Activated effector memory CD4-positive, alpha-beta T cell treated with anti-CD3 and anti-CD28 coated beads, Interleukin-2, amount 50 U/mL, for 16 hours (primary cell): ENCODE measurements at places on chromosomes 5 and 9.

DNA sequence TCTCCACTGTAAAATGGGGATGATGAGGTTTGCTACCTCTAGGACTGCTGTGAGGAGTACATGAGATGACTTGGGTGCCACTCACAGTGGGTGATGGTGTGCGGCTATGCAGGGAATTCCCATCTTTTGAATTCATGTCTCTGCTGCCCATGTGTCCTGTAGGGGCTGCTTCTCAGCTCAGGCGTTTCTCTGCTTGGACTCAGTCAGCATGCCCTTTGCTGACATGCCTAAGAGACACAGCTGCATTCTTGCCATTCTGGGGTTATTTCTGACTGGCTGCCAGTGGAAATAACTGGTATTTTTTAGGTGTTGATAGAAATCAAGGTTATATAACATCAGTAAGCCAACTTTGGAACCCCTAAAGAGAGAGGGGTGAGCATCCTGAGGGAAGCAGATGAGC, 24.3 kb upstream of the XPA start:
- DNase-seq, result no peak

DNA sequence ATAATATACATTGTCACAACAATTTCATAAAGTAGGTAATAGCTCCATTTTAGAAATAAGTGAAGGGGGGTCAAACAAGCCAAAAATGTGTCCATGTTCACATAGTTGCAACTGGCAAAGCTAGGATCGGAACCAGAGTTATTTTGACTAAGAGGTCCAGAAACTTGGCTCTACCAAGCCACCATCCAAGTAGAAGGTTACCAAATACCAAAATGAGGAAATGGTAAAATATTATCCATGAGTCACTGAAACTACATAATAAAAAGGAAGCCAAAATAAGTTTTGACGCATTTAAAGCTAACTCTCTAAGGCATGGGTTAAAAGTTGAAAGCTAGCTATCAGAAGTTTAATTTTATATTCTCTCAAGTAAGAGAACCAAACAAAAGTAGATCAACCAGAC, 886.9 kb upstream of the DMAC1 start:
- DNase-seq, result no peak

DNA sequence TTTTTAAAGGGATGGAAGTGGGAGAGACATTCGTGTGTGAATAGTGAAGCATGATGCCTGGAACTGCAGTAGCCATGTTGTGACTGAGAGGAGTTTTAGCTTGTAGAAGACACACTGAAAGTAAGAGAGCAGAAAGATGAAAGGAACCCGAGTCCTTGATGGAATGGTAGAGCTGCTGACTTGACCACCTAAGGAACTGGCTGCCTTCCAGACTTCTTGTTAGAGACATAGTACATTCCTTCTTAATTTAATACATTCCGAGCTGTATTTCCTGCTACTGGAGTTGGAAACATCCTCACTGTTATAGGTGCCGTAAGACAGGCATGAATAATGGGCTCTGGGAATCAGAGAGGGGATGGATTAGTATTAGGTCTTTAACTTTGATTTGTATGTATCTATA, 7.4 kb downstream of the CER1 start:
- DNase-seq, result no peak

- DNase-seq, result no peak
These were observed 158.3 kb upstream of the TSLP start for GRCh38 chr5:110913221-110913620.

DNA sequence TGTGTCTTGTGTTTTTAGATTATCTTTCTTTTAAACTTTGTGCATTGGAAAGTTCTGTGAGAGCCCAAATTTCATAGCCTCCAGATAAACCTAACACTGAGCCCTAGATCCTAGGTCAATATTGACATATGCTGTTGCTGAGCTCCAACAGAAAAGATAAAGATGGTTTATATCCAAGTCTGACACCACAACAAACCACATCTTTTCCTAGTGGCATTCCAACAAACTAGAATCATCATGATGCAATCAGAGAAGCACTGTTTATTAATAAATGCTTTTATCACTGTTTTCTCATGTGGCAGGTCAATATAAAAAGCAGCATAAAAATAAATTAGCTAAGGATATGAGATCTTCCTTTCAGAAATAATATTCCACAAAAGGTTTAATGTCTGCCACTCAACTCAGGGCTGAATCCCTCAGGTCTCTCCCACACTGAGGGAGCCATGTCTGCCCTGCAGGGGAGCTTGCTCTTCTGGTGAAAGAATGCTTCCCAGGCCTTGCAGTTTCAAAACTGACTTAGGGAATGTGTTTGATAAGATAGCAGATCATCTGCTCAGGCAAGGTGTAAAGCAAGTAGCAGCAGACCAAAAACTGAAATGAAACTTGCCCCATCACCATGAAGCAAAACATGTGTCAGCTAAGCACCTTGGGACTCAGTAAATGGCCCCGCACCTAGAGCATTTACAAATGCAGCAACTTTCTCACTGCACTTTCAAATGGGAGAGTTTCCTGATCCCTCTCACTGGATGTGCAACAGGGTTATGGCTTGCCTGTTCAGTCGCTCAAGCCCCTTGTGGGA, 493.0 kb downstream of the AGTPBP1 start:
- DNase-seq, result no peak

- DNase-seq, result no peak
These were observed 400.5 kb downstream of the ARRDC3 start for GRCh38 chr5:90982576-90982975.

GRCh38 chr5:171595401-171595800, 176.0 kb downstream of the FGF18 start:
- no peak for DNase-seq

DNA sequence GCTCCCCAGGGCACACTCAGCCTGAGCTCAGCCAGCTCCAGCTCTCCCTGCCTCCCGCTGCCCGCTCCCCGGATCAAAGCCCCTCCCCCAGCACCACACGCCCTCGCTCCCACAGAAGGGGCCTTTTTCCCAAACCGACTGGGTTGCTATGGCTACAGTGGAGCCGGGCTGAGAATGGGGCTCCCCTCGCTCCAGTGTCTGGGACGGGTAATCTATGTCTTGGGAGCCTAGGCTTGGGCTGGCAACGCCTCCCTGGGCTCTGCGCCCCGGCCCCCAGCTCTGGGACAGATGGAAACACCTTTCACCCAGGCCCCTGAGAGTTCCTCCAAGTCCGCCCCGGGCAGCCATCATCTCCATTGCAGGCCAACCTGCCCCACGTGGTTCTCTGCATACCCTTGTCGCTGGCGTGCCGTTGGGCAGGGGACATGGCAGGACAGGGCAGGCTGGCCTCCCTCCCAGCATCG, 29.6 kb downstream of the NOTCH1 start:
- no peak for DNase-seq

DNA sequence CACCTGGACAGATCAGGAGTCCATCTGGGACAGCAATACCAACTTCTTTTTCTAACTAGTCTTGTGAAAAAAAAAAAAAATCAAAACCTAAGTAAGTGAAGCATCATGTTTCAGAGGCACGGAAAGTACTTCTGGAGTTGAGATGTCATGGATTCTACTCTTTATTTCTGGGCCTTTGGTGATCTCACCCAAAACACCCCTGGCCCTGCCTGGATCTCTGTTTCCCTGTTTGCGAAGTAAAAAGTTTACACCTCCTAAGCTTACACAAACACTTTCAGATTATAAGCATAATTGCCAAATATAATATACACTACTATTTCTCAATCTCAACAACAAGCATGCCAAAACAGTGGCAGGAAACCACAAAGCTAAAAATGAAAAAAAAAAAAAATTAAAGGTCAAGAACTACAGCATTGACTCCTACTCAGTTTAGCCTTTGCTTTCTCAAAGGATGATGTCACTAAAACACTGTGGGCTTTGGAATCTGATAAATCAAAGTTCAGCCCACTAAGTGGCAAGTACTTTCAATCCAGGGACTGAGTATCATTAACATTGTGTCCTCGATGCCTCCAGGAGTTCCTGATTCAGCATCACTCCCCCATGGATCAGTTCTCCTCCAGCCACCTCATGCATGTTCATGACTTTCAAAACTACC, 291.9 kb downstream of the NFIB start:
- DNase-seq, result no peak

DNA sequence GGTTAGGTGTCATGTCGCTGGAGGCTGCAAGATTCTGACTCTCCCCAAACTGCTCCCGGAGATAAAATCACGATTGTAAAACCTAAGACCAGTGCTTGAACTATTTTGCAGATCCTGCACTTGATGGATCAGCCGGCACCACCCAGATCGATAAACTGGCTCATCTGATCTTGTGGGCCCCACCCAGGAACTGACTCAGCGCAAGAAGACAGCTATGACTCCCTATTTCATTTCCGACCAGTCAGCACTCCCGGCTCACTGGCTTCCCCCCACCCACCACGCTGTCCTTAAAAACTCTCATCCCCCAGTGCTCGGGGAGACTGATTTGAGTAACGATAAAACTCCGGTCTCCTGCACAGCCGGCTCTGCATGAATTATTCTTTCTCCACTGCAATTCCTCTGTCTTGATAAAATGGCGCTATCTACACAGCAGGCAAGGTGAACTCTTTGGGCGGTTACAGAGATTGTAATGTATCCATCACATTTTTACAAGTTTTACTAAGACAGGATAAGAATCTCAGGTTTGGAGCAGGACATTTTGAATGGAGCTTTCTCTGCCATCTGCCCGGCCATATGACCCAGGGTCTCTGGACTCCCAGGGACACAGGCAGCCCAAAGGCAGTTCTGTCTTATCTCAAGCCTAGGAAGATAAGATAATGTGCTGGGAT, 10.6 kb upstream of the PPP1R26 start:
- DNase-seq, result peak; percentile 88

DNA sequence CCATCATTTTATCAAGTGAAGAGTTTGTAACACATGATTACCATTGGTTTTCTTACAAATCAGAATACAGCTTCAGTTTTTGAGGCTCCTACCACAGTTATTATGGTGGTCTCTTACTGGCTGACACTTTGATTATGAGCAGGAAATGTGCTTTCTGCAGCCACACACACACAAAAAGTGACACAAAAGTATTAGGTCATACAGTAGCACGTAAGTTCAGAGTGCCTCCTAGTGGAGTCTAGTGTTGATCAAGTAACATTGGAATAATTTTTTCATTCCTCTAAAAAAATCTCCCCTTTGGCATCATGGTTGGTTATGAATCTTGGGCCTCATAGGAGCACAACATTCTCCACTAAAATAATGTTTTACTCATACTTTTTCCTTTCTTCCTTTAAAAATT, 37.6 kb downstream of the PAM start:
- no peak for DNase-seq

DNA sequence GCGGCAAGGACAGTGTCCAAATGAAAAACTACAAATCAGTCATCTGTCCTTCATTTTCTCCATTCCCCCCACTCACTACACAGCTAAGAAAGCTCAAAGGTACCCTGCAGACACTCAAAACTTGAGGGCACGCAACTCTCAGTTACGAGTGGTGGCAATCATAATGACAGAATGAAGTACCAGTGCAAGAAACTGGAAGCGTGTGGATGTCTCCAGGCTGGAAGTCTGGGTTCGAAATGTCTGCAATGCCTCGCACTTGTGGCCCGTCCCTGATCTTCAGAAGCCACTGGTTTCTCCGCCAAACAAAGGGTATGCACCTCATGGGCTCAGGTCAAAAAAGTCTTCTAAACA, 597 bp upstream of the CENPH start:
- no peak for DNase-seq

DNA sequence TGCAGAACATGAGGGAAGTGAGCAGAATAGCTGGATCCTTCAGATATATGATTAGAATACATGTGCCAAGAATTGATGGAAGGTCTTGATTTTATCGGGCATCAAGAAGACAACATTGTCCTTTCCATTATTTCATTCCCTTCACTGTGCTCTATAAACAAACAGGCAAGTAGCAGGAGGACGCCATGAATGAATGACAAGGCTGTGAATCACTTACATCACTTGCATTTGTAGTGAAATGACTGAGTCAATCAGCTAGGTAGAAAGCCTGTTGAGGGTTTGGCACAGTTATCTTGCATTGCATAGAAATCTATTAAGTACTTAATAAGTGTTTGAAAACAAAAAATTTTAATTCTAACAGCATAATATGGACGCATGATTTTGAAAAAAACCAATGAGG, 548.8 kb upstream of the IZUMO3 start:
- DNase-seq, result no peak

DNA sequence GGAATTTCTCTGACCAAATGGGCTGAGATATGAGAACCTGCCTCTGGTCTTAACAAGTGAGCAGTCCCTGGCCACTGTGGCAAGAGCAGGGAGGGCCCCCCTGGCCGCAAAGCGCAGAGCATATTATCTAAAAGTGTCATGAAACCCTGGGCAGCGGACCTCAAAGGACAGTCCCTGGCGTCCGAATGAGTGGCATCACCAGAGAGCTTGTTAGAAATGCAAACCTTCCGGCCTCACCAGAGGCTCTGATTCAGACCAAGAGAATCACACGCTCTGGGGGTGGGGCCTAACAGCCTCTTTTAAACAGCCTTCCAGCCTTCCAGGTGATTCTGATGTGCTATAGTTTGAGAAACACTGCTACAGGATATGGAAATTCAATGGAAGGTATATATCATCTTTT, 10.9 kb downstream of the PTPN3 start:
- DNase-seq, result no peak

GRCh38 chr9:135823036-135823435, 84.3 kb downstream of the CAMSAP1 start:
- DNase-seq, result no peak

- no peak for DNase-seq
These were observed 323.1 kb upstream of the ACTBL2 start for GRCh38 chr5:57805732-57806131.

DNA sequence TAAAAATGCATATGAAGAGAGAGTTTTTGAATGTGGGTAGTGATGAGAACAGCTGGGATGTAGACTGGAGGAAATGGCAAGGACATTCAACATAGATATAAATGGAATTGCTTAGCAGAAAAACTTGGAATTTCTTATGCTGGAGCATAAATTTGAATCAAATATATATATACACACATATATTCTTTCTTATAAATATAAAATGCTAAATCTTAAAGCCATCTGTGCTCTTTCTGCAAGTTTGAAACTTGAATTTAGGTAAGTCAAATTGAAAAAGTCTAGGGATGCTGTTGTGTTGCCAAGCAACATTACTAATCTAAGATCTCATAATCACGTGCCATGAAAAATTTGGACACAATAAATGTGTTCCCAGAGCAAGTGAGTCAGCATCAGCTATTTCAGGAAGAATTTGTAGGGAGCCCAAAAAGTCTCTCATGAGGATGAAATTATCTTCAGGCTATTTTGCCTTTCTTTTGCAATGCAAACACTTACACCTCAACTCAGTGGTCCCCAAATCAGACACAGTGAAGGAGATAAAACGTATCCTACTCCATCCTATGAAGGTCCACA, 58.4 kb upstream of the ALDH1A1 start:
- no peak for DNase-seq

- DNase-seq, result no peak
These were observed 5.4 kb upstream of the GBGT1 start for GRCh38 chr9:133169102-133169501.
